ENCODE measurements at places on chromosomes 7 and 10. TPM values are rescaled to one million over a fixed set of nuclear protein-coding genes. Genes with fewer than 3 reads are reported as not detected.

Gene OTUD1
- 19.5 TPM for total RNA-seq

GRCh38 chr7:121388950-121389349 is 7.2 kb downstream of the FAM3C start:
- no peak overlapping the region for H3K4me3 ChIP-seq
- DNase-seq = no peak
- peaks cover 7% of the 10 kb centered on the region for H3K36me3 ChIP-seq
- no peak overlapping the region for H3K27ac ChIP-seq

GRCh38 chr10:61140765-61141392 is 196.9 kb upstream of the RHOBTB1 start:
- H3K4me3 ChIP-seq = no peak overlapping the region
- no peak for DNase-seq
- H3K36me3 ChIP-seq = no peaks in the 10 kb centered on the region

Gene MOGAT3
- total RNA-seq = not detected

GRCh38 chr7:6116211-6116610 is 85.0 kb downstream of the ANKRD61 start:
- no peak overlapping the region for H3K27ac ChIP-seq
- H3K27me3 ChIP-seq = no peaks in the 10 kb centered on the region
- DNase-seq = no peak
- no peaks in the 10 kb centered on the region for H3K4me1 ChIP-seq
- no peak overlapping the region for H3K4me3 ChIP-seq
- H3K36me3 ChIP-seq = peaks cover 86% of the 10 kb centered on the region

GRCh38 chr10:26173837-26174236 is 42.7 kb upstream of the GAD2 start:
- no peaks in the 10 kb centered on the region for H3K27me3 ChIP-seq
- no peak for DNase-seq
- no peak overlapping the region for H3K27ac ChIP-seq
- H3K36me3 ChIP-seq = no peaks in the 10 kb centered on the region
- H3K4me3 ChIP-seq = no peak overlapping the region
- H3K4me1 ChIP-seq = no peaks in the 10 kb centered on the region

DNA sequence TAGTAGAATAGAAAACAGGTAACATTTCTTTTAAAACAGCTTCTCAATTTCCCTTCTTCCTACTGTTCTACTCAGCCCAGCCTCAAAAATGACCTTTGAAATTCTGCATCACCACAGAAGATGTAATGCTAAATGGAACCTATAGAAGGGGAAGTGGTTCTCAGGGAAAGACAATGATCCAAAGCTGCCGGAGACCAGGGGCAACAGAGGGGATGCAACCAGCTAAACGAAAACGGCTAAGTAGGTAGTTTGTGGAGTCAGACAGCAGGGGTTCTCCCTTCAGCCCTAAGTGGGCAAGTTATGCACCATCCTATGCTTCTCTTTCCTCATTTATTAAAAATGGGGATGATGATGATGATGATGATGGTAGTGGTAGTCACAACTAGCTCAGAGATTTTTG is 214.3 kb downstream of the ELMO1 start:
- no peak for DNase-seq
- H3K27ac ChIP-seq = no peak overlapping the region
- no peak overlapping the region for H3K4me3 ChIP-seq
- no peaks in the 10 kb centered on the region for H3K27me3 ChIP-seq

DNA sequence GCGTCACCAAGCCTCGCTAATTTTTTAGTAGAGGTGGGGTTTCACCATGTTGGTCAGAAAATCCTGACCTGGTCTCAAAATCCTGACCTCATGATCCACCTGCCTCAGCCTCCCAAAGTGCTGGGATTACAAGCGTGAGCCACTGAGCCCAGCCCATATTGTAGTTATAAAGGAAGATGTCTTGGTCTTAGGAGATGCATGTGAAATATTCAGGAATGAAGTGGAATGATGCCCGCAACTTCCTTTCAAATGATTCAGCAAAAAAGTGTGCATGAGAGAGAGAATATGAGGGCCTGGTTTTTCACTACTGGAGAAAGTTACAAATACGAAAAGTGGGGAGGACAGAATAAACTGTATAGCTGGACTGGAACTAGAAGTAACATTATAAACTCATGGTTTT is 15.9 kb downstream of the TMEM209 start:
- H3K4me1 ChIP-seq = no peaks in the 10 kb centered on the region
- H3K4me3 ChIP-seq = no peak overlapping the region
- H3K36me3 ChIP-seq = peaks cover 56% of the 10 kb centered on the region
- no peaks in the 10 kb centered on the region for H3K27me3 ChIP-seq

Gene PAPSS2
- total RNA-seq = 10.6 TPM
